ENCODE measurements at places on chromosomes 3 and 15.
A peak's percentile ranks its signal among the peaks of the same experiment; 100 is the strongest.

DNA sequence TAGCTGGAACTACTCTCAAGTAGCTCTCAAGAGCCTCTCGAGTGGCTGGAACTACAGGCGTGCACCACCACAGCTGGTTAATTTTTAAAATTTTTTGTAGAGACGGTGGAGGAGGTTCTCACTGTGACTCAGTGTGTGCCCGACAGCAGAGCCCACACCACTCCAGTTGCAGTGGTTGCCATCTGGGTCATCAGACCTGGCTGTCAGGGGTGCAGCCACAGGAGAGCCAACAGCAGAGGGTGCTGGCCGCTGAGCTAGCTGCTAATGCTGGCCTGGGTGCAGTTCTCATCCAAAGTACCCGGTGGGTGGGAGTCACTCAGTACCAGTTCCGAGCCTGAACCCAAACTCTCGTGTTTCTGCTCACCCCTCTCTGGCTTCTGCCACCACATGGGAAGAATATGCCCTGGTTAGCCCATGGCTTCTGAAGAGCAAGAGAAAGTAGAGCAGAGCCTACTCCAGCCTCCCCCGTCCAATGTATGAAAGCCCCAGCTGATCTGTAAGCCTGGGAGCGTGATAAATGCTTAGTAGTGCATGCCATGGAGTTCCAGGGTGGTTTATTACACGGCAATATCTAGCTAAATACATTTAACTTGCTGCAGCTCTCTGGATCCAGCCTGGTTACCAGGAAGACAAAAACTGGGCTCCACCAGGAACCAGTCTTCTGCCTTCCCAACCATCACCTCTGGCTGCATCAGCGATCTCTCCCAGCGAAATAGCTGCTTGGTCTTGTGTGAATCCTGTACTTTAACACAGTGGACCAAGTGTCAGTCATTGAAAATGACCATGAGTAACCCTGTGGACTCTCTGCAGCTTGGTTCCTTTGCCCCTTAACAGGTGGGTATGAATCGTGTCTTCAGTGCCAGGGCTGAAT is 17.1 kb downstream of the UMPS start:
- no peak for DNase-seq

DNA sequence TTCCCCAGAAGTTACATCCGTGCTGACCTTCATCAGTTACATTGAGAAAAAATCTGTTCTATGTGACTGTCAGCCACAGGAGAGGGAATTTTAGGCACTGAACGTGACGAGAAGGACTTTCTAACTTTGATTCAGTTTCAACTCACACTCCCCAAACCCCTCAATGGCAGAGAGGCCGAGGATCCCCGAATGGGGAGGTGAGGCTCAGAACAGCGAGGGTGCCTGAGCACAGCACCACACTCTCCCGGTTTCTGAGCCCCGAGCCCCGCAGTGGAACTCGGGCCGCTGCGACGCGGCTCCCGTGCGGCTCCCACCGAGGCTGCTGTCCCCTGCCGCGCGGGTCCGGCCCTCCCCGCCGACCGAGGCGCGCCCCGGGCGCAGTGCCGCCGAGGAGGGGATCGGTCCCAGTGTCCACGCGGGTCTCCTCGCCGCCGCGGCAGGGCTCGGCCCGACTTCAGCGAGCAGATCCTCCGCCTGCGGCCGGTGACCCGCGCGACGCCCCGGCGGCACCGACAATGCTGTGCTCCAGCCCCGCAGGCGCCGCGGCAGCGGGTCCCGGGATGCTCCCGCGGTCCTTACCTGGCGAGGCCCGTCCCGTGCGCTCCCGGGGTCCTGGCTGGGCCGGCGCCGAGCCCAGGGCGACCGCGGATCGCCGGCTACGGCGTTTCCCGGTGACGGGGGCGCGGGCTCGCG is 439 bp downstream of the CTXND1 start:
- DNase-seq = no peak

DNA sequence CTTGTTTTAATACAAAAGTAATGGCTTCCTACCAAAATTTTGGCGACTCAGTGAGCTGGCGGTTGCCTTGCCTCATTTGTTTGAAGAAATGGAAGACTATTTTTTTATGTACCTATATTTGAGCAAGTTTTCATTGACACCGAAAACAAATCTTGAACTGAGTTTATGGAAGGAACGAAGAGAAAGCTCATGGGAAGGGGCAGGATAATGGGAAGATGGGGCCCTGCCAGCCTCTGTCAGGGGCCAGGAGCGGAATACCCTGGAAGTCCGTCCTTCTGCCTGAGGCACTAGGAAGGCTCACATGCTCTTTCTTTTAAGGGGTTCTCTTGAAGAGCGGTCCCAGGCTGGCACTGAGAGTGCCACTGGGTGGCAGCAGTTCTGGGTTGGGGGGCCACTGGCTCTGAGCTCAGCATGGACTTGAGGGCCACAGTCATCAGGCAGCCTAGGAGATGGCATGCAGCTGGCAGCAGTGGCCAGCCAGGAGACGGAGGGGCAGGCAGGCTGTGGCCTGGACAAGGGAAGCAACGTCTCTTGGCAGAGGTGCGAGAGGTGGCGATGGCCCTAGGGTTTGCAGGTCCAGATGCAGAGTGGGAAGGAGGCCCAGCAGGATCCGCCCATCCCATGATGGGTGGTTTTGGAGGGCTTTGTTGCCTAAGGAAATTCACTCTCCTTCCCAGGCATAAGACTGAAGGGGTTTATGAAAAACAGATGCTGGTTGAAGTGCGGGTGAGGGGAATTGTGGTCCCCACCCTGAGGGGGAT is 41.6 kb downstream of the ISG20 start:
- no peak for DNase-seq

GRCh38 chr15:83380682-83381081 is 66.5 kb upstream of the SH3GL3 start:
- no peak for DNase-seq

GRCh38 chr15:35751413-35752133 is 205.6 kb upstream of the DPH6 start:
- DNase-seq = peak; percentile 4

DNA sequence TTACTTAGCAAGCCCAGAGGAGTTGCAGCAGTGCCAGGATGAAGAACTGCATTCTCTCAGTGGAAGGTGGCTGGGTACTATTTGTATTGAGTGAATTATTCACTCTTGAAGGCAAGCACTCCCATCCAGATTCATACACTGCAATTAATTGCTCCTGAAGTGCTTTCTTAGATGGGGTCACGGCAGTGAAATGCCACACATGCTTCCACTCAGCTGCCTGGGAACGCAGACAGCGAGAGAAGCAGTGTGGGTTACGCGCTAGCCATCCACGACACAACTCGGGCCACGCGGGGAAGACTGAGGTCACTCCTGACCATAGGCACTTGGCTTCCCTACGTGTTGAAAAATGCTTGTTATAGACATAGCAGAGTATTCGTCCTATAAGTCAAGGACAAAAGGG is 30.8 kb upstream of the LMCD1 start:
- DNase-seq = no peak

- DNase-seq = no peak
Observed at GRCh38 chr3:36763850-36764703, at the start of gene DCLK3. DCLK3 (minus strand) TSS chr3:36764553; CDS start chr3:36764263, 290 bp downstream.

- no peak for DNase-seq
Observed at GRCh38 chr3:145209561-145209960, 951.4 kb downstream of the PLOD2 start.

DNA sequence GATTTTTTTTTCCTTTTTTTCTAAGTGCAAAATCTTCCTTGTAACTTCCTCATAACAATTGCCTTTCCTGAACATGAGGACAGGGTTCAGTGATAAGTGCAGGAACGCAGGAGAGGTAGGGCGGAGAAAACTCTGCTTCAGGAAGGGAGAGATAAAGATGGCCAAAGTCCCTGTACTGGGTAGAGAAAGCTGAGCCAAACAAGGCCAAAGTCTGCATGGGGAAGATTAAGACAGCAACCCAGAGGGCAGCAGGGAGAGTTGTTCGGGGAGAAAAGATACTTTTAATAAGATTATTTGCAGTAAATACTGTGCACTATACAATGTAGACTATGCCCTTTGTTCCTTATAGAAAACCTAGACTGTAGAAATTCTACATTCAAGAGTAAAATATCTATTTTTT is 55.4 kb upstream of the LRRFIP2 start:
- DNase-seq = no peak

DNA sequence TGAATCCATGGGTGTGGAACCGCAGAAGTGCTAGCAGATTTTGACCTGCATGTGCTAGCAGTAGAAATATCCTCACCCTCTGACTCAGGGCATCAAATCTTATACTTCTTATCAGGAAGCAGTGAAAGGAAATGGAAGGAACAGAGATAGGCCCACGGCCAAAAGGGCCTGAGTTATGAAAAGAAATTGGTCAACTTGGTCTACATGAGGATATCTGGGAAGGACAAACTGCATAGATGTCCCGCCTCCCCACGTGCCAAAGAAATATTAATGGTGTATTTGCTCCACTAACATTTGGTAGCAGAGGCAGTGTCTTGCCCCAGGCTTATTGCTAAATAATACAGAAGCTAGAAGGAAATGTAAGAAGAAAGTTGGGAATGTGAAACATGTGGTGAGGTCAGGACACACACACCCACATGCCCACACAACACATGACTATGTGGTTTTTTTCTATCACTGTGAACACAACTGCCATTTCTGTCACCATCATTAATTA is 93.6 kb upstream of the COL8A1 start:
- DNase-seq = no peak

DNA sequence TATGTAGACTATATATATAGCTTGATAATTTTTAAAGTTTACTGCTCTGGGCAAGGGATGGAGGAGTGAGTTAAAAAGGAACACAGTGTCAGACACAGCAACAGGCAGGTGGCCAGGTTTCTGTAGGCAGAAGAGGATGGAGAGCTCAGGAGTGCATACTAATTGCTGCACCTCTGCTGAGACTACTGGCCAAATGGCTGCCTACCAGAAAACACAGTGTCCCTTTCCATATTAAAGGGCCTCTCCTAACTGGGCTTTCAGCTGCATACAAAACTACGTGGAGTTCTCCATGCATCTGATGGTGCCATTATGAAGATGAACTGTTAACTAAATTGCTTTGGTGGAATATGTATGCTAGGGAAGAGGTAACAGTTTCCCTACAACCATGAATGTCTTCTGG is 1.8 kb downstream of the ATP13A4 start:
- DNase-seq = no peak

DNA sequence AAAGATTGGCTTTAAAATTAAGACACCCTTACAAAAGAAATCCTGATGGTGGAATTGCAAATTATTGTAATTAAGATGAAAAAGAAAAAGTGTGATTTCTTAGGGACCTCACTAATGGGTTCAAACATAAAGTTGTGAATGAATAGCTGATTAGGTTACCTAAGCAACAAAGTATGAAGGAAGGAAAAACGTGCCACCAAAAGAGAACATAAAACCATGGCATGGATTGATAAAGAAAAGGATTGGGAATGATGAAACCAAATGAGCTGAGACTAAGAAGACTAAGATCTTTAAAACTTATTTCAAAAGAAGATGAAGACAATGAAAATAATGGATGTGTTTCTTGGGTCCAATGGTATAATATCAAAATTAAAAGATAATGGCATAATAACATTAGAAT is 32.2 kb upstream of the GUCA1C start:
- no peak for DNase-seq

GRCh38 chr15:83537606-83538005 is 90.5 kb downstream of the SH3GL3 start:
- no peak for DNase-seq

GRCh38 chr15:80211976-80212375 is 40.0 kb downstream of the CTXND1 start:
- DNase-seq = no peak

- DNase-seq = no peak
Observed at GRCh38 chr15:60477916-60478565, 901 bp downstream of the ICE2 start.

DNA sequence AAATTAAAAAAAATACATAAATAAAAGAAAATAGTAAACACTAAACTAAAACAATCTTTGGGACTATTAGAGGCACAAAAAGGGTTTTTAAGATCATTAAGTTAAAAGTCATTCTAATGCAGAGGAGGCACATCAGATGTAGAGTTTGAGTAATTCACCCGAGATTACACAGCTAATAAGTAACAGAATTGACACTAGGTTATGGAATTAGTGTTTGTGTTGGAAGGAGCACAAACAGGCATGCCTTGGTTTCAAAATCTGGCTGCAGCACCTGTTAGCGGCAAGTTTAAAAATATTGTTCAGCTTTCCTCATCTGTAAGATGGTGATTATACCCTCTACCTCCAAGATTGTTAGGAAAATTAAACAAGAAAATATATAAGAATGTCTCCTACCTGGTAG is 39.0 kb downstream of the RASA2 start:
- DNase-seq = no peak

DNA sequence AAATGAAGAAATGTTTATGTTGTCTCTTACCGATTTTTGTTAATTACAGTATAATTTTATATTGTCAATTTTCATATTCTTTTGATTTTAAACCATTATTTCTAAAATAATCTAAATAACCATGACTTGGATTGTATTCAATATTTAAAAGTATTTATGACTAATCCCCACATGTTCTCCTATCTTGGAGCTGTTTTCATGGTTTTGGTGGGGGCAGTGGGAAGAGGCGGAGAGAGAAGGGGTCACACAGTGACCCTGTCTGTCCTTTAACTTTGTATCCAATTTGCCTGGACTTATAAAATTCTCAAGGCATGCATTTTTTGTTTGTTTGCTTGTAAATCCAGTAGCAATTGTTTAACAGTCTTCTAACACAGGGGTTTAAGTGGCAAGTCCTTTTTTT is 407.4 kb downstream of the NTRK3 start:
- no peak for DNase-seq

DNA sequence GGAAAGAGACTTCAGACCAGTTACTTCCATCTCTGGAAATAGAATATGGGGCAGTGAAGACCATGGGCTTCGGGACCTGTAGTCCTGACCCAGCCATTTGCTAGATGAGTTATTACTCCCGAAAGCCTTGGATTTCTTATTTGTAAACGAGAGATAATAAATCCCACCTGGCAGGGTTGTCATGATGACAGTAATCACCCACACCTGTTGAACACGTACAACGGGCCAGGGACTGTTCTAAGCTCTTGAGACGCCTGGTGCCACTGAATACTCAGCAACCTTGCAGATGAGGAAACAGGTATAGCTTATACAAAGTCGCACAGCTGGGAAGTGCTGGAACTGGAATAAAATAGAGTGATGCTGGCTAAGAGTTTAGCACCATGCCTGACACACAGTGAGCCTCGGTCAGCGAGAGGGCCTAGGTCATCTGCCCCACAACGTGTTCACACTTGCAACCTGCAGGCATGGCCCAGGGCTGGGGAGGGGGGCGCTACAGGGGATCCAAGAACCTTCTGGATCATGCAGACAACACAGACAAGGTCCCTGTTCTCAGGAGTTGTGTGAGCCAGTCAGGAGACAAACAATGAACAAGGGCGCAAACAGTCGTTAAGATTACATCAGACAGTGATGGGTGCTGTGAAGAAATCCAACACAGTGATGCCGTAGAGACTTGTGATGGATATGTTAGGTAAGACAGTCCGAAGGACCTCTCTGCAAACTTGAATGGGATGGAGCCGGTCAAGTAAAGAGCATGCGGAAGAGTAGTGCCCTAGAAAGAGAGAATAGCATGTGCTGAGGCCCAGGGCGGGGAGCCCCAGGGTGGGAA is 89.2 kb downstream of the CORO2B start:
- no peak for DNase-seq

Data from stimulated activated CD8-positive, alpha-beta memory T cell treated with anti-CD3 and anti-CD28 coated beads, Interleukin-15, amount 100 ng/mL, for 48 hours (primary cell).